Renal cortex interstitium (tissue), 15 donors: ENCODE measurements at places on chromosomes 3 and 15. TPM values are rescaled to one million over a fixed set of nuclear protein-coding genes. Genes with fewer than 3 reads are reported as not detected.

Gene LMAN1L
- polyA plus RNA-seq: not detected

Gene DGKG
- 0.70 TPM for polyA plus RNA-seq

Gene GOLGA8R
- polyA plus RNA-seq: 3.1 TPM

Gene HYAL2
- polyA plus RNA-seq: 86.5 TPM

DNA sequence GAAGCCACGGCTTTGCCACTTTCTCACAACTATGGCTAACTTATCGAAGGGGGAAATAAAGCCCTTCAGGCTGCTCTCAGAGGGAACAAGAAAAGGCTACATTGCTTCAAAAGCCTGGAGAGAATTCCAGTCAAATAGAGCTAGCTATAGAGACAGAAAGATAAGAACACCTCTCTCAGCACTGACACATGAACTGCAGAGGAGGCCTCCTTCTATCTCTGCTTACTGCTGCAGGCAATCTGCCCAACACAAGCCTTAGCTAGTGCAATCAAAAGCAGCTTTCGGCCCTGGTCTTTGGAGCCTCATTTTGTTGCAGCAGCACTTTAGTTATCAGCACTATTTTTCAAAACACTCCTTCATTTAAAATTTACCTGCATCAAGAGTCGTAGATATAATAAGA lies 118.4 kb upstream of the ROBO1 start:
- no peak for DNase-seq

GRCh38 chr15:98548139-98548971 lies 100.0 kb upstream of the IGF1R start:
- no peak for DNase-seq

GRCh38 chr15:66628976-66629723 lies 63.4 kb upstream of the LCTL start:
- no peak for DNase-seq

GRCh38 chr15:28913171-28913765 lies 27.5 kb downstream of the APBA2 start:
- no peak for DNase-seq

- DNase-seq: no peak
Observed at GRCh38 chr3:74510261-74510818, 104.1 kb downstream of the CNTN3 start.

GRCh38 chr3:183400352-183400751 lies 28.1 kb downstream of the MCF2L2 start:
- no peak for DNase-seq

GRCh38 chr3:12601072-12601471 lies 44.2 kb downstream of the MKRN2 start:
- DNase-seq: no peak
